ENCODE measurements at places on chromosomes 12 and 14.

DNA sequence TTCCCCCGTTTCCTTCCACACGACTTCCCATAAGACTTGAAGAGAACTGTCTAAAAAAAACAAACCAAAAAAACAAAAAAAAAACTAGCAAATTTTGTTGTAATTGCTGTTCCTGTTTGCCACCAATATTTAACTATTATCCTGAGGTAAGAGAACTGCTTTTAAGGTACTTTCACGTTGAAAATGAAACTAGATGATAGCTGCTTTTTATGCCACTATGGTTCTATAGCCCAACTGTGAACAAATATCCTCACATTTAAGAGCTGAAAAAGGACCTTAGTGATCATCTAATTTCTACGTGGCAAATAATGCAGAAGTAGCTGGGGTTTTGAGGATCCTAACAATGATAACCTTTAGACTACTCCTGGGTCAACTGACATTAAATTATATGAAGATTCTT, 98.6 kb downstream of the TAOK3 start:
- peak; percentile 43 for DNase-seq

DNA sequence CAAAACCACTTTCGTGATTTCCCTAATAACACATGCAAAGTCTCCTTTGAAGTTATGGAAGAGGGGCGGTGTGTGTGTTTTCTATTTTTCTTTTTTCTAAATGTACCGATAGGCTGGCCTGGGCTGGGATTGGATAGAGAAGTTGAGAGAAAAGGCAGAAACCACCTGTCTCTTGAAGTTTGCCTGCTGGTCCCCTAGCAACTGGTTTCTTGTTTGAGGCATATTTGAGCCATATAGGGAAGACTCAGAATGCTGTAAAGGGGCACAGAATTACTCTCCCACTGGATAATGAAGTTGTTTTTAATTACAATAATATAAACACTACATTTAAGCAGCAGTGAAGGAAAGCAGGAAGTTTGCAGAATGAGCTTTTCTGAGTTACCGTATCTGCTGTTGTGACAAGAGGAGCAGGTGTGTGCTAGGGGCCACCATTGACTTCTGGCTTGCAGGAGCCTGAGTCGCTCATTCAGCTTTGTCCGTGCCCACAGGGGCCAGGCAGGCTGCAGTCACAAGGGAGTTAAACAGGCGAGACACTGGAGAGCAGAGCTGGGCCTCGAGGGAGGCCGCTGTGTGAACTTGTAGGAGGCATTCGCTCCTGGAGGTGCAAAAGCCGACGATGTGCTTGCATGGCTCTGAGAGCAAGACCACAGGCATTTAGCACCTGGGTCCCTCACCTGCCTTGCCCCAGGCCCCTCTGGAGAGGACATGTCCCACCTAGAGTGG, 173.8 kb upstream of the RGS6 start:
- DNase-seq = no peak

GRCh38 chr12:124518051-124518932, 49.1 kb downstream of the NCOR2 start:
- no peak for DNase-seq

- no peak for DNase-seq
Observed at GRCh38 chr14:75604979-75605851, 26.8 kb downstream of the FLVCR2 start.

DNA sequence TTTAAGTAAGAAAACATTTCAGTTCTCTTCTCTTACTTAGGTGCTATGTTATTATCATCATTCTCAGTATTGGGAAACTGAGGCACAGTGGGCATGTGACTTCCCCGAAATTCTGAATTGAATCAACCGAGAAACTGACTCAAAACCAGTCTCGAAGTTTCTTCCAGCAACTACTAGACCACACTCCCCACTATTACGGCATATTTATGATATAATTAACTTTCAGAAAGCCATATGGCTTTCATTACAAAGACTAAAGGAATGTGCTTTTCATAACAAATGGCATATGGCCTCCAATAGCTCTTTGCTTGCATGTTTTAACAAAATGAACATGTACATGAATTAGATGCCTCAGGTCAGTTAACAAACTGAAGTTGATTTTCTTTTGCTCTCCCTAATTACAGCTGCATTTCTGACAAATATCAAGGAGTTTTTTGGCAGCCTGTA, 182.9 kb upstream of the SLC38A2 start:
- no peak for DNase-seq

- peak; percentile 40 for DNase-seq
Observed at GRCh38 chr12:26317942-26318575, 122.7 kb downstream of the SSPN start.
